ENCODE measurements at places on chromosomes 4 and X.

- no peak for DNase-seq
These were observed 243.9 kb downstream of the MAML3 start for GRCh38 chr4:139910106-139910505.

GRCh38 chrX:101956556-101956955 lies 24.7 kb upstream of the ZMAT1 start:
- DNase-seq, result no peak

GRCh38 chr4:146916479-146917076 lies 29.1 kb downstream of the TTC29 start:
- DNase-seq, result no peak

- DNase-seq, result no peak
These were observed 25.9 kb upstream of the SMARCAD1 start for GRCh38 chr4:94181815-94182214.

GRCh38 chrX:77174680-77175519 lies 272.3 kb upstream of the FGF16 start:
- DNase-seq, result no peak

- DNase-seq, result no peak
These were observed 1.4 kb upstream of the EMCN start for GRCh38 chr4:100519205-100519604.

GRCh38 chr4:8336412-8337075 lies 67.0 kb downstream of the HTRA3 start:
- DNase-seq, result no peak

DNA sequence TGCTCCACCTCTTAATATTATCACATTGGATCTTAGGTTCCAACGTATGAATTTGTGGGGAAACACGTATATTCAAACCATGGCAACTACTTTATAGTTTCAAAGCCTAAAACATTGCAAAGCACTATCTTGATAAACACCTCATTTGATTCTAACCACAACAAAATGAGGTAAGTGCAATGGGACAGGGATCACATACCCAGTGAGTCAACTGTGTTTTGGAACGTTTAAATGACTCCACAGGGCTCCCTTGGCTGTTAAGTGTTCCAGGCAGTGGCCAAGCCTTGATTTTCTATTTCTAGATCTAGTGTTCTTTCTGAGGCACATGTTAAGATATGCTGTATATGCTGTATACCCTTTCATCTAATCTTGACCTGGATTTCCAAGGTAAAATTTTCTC lies 54.5 kb upstream of the C1QTNF7 start:
- no peak for DNase-seq

DNA sequence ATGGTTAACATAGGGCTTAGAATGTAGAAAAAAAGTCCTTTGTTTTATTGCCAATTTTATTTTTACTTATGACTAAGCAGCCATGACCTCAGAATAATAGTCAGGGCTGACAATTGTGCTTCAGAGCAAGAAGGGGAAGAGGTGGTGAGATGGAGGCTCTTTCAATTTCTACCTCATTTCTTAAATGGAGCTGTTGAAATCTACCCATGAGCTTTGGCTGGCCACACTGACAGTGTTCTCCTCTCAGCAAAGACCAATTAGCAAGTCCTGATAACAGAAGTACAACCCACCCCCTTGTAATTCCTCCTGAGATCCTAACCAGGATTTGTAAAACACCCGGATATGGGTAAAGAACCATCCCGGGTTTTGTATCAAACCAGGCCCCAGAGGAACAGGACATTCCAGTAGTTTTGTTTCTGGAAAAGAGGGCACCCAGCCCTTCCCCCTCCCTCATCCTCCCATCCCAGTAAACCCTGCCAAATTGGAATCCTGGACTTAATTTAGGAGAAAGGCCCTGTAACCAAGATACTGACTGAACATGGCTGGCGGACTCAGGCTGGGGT lies at the start of gene HEPH:
Gene HEPH, plus strand, starts transcription at position 399 of the 563 bp plus-strand sequence. CDS start 6,324 bp downstream, outside the sequence.
- no peak for DNase-seq

GRCh38 chr4:176277162-176277904 lies 8.3 kb upstream of the ASB5 start:
- no peak for DNase-seq

GRCh38 chrX:11757719-11758399 lies at the start of gene MSL3:
Gene MSL3, plus strand, starts transcription at chrX:11758237. Its CDS starts 27 bp downstream, at chrX:11758264.
- DNase-seq, result peak; percentile 18

DNA sequence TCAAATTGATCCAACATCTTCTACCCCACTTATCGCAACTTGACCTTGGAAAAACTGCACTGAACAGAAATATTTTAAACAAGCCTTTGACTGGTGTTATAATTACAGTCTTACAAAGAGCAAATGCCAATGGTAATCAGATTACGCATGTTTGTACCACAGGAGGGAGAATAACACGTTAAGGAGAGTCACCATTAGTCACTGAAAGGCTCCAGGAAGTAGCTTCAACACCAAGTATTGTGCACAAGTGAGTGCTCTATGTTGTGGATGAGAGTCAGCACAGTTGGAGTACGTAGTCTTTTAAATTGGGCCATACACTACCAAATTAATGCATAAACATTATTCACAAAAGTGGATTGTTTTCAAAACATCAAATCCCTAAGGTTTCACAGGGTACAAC lies 1081.5 kb upstream of the TENM3 start:
- no peak for DNase-seq

DNA sequence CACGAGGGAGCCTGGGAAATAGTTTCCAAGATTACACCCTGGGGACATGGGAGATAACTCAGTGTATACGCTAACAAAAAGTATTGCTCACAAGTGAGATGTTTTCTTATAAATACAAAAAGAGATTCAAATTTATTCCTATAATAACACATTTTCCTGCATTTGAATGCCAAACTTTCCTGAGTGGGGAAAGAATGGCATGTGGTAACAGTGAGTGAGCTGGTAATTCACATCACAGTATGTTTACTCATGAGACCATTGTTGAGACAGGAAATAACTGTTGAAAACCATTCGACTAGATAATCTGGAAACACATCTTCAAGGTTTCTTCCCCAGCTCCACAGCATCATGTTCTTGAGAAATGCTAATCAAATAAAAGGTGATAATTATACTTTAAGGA lies 109.1 kb downstream of the TASL start:
- no peak for DNase-seq

DNA sequence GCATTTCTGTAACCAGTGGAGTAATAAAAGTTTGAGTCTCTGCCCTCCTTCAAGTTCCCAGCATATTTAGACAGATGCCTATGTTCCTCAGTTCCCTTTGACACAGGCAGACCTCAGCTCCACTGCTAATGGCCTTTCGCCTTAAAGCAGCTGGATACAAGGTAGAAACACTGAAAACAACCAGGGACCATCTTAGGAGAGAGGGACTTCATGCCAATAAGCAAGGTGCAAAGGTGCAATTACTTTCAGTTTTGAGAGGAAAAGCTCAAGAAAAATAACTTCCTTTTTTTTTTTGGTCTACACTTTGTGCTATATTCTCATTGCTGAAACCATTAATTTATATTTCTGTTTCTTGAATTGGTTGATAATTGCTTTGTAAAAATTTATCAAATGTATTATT lies 781.9 kb upstream of the GALNTL6 start:
- DNase-seq, result no peak

- no peak for DNase-seq
These were observed 11.0 kb upstream of the DUSP9 start for GRCh38 chrX:153635788-153636668.

DNA sequence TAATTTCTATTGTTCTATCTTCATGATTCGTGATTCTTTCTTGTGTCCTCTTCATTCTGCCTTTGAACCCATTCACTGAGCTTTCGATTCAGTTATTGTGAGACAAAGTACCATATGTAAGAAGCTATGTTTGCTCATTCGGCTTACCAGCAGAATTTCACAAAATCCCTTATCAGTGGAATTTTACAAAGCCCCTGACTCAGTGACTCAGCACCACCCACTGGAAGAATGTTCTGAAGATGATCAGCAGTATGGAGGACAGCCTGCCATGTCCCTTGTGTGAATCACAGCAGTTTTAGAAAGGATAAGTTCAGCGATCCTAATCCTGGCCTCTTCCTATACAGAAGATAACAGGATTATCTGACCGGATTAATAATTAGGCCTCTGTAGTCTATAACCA lies 5.8 kb upstream of the UXT start:
- no peak for DNase-seq

- DNase-seq, result no peak
These were observed 185.7 kb upstream of the NWD2 start for GRCh38 chr4:37058826-37059225.

DNA sequence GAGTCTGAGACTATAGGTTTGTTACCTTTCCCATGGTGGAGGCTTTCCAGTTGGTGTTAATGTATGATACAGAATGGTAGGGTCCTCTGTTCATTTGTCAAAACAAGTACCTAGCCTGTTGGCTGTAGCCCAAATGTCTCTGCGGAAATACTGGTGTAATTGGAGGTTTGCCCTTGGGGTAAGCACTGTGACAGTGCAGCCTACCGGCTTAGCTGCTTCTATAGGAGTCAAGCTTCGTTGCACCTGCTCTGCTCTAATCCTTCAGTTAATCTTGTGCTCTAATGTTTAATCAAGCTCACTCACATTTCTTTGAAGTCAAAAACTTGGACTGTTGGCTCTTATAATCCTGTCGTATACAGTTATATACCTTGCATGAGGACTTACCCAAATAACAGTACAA lies 203.4 kb downstream of the CCNG2 start:
- no peak for DNase-seq

- DNase-seq, result no peak
These were observed 142.5 kb downstream of the PPARGC1A start for GRCh38 chr4:23747281-23747735.

GRCh38 chr4:4593596-4594284 lies 51.9 kb upstream of the STX18 start:
- no peak for DNase-seq

GRCh38 chrX:38474543-38474942 lies 86.8 kb upstream of the TSPAN7 start:
- DNase-seq, result no peak

DNA sequence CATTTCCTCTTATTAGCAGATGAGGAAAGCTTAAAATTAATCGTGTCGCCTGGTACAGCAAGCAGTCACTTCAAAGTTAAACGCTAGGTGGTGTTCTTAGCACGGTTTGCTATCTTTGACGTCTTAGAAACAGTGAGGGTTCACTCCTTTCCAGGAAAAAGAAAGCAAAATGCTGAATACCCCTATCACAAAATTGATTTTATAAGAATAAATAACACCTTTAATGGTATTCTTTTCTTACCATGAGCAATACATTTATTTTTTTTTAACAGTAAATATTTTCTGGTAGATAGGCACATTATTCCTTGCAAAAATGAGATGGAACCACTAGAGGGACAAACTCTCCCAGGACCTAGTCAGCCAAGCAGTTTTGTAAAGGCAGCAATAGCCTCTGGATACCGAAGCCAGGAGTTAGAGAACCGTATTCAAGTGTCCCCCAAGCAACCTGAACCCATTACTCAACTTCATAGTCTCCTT lies 153.9 kb downstream of the KDR start:
- DNase-seq, result no peak

DNA sequence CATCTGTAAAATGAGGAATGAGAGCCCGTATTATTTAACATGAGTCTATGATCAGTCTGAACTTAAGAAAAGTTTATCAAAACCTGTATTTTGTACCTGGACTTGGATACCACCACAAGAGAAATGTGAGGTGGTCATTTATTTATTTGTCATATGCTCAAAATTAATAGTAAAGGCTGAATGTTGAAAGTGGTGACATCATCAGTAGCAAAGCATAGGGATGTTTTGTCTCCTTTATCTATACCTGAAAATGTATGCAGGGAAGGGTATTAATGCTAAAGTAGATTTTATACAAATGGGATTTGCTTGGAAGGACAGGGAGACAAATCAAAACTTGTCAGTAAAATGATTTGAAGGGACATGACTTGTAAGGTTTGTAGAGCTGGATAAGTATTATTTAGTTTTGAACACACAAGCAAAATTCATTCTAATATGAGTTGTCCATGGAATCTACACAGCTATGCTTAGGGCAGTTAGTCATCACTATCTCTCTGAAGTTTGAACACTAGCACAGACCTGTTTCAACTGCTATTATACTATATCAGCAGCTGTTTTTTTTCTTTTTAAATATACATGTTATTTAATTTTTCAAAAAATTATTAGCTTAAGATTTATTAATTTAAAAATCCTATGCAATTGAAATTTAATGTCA lies 52.4 kb upstream of the GUCY1A1 start:
- DNase-seq, result no peak

DNA sequence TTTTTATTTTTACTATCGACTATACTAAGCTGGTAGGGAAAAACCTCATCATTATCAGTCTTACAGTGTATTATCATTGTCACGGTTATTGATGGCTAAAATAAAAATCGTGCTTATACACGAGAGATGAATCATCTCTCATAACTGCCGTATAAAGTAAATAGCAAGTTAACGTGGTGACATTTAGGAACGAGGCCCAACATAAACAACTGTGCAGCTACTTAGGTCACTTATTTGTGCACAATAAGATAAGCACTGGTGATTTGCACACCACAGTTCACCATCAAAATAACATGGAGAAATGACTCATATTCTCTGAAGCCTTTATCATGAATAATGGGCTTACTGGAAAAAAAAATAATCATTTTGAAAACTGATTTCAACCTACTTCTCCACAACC lies 482.0 kb upstream of the TENM3 start:
- DNase-seq, result no peak

GRCh38 chr4:184911310-184911709 lies 85.5 kb upstream of the ACSL1 start:
- DNase-seq, result no peak

DNA sequence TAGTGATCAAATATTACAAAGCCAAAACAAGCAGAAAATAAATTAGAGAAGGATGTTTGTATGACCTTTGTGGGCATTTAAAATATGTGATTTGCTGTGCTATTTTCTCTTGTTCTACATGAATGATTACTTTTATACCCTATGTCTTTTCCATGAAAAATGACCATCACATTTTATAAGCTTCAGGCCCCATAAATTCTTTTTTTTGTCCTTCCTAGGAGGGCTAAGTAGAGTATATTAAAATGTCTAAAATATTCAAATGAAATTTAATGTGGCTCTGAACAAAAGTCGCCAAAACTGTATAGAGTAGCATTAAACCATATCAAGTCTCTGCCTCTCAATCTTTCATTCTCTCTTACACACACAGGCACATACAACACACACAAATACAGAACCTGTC lies 15.9 kb upstream of the EMCN start:
- no peak for DNase-seq

DNA sequence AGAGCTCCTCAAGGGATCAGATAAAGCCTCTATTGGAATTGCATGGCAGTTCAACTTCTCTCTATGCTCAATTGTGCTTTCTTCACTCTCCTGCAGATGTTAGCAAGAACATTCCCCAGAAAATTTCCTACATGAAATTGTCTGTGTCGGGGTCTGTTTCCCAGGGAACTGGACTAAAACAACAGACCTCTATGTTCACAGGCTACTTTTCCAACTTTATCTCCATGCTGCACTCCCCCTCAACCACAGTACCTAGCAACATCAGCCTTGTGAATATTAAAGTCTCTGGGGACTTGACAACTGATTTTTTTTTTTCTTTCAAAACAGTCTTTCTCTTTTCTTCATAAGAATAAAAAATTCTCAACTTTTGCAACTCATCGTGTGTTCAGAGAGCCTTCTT lies 1470.8 kb upstream of the ADGRL3 start:
- no peak for DNase-seq
